Breast epithelium (tissue), 4 donors: ENCODE measurements at places on chromosomes 2 and 18.

- no peak for DNase-seq
Observed at GRCh38 chr2:64401529-64401880, 52.5 kb upstream of the LGALSL start.

- no peak for DNase-seq
Observed at GRCh38 chr2:53949457-53949856, 21.3 kb downstream of the PSME4 start.

DNA sequence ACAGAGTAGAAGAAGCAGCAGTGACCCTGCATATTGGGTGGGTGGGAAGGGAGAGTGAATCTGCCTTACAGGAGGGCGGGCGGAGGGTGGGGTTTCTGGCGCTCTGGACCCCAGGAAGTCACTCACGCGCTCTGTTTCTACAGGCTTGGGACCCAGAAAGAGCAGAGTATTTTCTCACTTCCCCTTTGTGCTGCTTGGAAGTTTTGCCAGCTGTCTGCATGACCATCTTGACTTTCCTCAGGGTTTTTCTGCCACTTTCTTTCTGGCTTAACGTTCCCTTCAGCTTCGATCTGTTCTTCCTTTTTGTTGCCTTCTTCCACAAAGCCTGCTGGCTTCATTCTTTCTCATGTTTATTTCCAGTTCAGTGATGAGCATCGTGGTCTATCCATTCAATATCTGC is 383.1 kb downstream of the GALR1 start:
- no peak for DNase-seq

DNA sequence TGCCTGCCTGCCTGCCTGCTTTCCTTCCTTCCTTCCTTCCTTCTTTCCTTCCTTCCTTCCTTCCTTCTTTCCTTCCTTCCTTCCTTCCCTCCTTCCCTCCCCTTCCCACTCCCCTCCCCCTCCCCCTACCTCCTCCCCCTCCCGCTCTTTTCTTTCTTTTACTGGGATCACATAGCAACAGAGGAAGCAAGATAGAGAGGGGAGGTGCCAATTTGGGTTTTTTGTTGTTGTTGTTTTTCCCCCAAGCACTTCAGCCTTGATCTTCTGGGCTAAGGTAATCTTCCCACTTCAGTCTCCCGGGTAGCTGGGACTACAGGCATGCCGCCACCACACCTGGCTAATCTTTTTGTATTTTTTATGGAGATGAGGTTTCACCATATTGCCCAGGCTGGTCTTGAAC is 20.0 kb downstream of the PPM1B start:
- DNase-seq = no peak

GRCh38 chr2:104690255-104690984 is 163.5 kb upstream of the POU3F3 start:
- DNase-seq = no peak

GRCh38 chr2:99472600-99472960 is 17.2 kb downstream of the REV1 start:
- DNase-seq = no peak

DNA sequence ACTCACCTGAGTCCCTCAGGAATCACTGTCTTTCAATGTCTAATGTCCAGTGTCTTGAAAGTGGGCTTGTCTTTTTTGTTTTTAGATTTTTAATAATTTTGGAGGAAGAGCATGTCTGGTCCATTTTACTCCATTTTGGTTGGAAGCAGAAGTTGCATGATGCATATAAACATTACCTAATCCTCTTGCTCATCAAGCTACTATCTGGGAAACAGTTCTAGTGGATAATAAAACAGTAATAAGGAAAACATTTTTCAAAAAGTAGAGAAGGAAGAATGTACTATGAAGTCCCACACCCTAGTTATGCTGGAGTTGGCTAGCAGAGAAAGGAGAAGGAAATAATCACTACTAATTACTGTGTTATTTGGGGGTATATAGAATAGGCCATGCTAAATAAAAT is 263.7 kb downstream of the ETAA1 start:
- no peak for DNase-seq

DNA sequence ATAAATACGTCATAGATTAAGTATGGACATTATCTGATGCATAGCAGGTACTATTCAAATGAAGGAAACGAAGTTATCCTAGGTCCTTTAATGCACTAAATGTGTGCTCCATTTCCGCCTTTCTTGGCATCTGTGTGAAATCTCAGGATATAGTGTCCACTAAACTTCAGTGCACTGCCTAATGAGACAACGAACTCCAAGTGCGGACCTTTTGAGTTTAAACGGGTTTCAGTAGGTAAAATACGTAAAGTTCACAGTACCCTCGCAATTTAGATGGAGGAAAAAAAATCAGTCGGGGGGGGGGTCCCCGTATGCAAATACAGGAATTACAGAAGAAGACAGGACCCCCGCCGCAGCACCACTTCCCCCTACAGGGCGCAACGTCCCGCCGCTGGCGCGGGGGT is 729 bp upstream of the REL start:
- no peak for DNase-seq

DNA sequence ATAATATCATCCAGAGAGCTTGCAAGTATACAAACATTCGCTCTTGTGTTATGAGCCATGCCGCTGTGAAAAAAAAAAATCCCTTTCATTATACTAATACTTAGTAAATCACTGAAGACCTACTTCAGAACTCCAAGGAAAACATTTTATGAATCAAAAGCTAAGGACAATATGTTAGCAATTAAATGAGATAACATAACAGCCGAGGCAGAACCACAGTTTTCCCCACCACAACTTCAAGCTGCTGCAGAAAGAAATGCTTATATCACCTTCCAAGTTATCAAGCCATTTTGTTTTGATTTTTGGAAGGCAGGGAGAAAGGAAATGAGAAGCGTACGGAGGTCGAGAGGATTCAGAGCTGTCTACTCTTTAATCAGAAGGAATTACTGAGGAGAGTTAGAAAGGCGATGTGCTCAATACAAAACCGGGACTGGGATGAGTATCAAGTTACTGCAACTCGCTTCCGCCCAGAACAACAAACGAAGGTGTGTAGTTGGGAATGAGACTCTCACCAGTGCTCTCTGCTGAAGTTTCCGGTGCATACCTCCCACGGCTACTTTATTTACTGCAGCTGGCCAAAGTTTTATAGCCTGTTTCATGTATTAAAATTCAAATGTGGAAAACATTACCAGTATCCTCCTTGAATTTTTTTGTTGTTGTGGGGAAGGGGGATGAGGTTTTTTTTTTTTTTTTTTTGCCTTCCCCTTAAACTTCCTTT is 292.2 kb upstream of the CCDC68 start:
- no peak for DNase-seq

DNA sequence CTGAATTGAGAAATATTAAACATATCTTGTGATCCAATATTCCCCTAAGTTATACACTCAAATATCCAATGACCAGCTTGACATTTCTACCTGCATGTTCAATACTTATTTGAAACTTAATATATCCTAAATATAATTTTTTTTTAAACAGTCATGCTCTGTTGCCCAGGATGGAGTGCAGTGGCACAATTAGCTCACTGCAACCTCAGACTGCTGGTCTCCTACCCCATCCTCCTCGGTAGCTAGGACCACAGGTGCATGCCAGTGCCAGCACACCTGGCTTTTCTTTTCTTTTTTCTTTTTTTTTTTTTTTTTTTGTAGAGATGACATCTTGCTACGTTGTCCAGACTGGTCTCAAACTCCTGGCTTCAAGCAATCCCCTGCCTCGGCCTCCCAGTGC is 4.2 kb downstream of the KYNU start:
- no peak for DNase-seq

- no peak for DNase-seq
Observed at GRCh38 chr18:61957801-61958516, 65.2 kb upstream of the RNF152 start.

GRCh38 chr2:86480105-86480504 is 38.9 kb downstream of the KDM3A start:
- peak; percentile 56 for DNase-seq

- no peak for DNase-seq
Observed at GRCh38 chr2:157971702-157972101, 95.6 kb upstream of the ACVR1 start.

GRCh38 chr18:12306752-12307700 is 1.0 kb upstream of the TUBB6 start:
- peak; percentile 57 for DNase-seq

GRCh38 chr2:14256890-14257289 is 375.6 kb upstream of the LRATD1 start:
- DNase-seq = no peak

GRCh38 chr2:40281021-40281940 is 170.6 kb downstream of the SLC8A1 start:
- DNase-seq = peak; percentile 67

- DNase-seq = no peak
Observed at GRCh38 chr2:235200216-235200615, 248.4 kb downstream of the SH3BP4 start.

DNA sequence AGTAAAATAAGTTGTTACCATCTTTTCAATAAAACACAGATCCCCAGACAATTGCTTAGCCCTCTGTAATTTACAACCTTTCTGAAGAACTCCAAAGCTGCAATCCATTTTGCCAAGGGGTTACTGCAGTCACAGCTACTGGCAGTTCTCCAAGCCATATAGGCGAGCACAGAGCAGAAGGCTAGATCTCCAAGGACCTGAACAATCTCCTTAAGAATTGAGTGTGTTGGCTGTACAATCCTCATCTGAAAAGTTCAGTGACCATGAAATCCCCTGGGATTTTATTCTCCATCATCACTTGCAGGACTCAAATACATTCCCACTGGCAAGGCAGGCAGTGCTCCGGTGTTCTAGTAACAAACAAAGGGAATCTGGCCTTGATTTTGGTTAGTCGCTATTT is 103.9 kb upstream of the LRP1B start:
- DNase-seq = no peak

DNA sequence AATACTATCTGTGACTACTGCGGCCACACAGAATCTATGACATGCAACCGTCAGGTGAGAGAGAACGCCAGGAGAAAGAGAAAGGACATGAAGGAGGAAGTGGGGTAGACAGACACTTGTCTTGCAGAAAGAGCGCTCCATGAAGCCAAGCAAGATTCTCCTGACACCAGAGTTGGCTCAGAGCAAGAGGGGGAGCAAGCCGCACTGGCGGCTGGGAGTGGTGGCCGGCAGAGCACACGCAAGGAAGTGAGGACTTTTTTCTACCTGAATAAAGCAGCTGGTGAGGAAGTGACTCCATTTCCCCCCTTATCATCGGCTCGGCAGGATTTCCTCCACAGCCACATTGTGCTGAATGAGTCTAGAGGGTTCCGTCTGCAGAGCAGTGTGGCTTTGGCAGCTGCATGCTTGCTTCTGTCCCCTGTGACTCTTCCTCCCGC is 181.6 kb downstream of the BCL2 start:
- no peak for DNase-seq

- DNase-seq = no peak
Observed at GRCh38 chr18:59681521-59682004, 15.7 kb downstream of the CCBE1 start.

DNA sequence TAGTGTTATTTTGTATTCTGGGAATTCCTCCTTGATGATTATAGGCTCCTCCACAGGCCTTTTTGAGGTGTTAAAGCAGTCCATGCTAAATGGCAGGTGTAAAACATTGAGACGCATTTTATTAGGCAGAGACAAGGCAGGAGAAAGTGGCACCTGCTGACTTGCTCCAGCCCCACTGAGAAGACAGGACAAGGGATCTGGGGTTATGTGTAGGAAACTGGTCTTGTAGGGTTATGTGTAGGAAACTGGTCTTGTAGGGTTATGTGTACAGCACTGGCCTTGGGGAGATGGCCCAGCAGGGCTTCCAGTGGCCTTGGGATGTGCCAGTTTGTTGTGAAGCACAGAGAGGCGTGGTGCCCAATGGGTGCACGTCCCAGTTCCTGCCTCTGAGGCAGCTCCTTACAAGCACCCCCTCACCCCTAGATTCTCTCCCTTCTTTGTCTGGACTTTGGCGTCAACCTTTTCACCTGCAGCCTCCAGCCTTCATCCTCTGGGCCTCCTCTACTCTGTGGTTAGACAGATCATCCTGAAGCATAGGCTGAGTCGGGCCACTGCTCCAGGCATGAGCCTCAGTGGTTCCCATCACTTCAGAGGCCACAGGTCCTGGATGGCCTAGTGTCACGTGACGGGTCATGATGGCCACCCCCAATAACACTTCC is 921 bp upstream of the FABP1 start:
- DNase-seq = no peak

- DNase-seq = no peak
Observed at GRCh38 chr18:36496022-36496421, 198.5 kb downstream of the FHOD3 start.

DNA sequence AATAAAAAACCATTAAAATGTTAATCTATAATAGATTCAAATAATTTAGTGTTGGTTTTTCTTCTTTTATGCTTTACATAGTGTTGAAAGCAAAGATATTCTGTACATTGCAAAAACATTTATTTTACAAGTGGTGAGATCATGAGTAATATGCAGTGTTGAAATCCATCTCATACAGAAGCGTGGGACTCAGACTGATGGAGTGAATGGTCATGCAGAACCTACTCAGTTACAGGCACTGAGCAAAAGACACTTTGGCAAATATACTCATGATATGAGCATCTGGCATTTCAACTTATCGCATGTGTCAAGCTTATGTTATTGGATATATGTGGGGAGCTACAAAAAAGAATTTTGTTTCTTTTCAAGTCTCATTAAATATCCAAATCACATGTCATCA is 620.2 kb upstream of the NETO1 start:
- no peak for DNase-seq

DNA sequence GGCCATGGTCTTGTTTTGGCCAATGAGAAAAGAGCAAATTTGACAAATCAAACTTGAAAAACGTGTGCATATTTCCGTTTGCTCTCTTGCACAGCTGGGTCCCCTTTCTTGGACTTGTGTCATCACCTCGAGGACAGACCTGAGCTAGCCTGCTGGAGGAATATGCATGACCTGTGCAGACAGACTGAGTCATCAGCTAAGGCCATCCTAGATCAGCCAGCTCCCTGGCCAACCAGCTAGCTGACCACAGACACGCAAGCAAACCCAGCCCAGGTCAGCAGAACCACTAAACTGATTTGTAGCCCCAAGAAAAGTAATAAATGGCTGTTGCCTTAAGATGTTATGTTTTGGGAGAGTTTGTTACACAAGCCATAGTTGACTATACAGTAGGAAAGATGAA is 61.3 kb upstream of the PAX3 start:
- no peak for DNase-seq

GRCh38 chr2:225841314-225841713 is 441.8 kb downstream of the NYAP2 start:
- DNase-seq = no peak

DNA sequence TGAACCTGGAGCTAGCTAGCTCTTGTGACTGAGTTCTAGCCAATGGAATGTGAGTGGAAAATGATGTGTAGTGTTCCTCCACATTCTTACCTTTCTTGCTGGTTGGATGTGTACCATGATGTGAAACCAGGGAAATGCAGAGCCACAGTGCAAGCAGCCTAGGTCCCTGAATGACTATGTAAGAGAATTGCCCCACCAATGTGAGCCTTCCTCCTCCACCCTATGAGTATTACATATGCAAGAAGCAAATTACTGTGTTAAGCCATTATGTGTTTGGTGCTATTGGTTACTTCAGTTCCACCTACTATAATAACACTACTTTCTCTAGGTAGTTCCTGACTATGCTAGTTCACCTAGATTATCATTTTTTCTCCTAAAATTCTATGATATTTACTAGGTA is 39.6 kb downstream of the LCLAT1 start:
- DNase-seq = no peak
